Aorta (tissue), 5 donors: ENCODE measurements at places on chromosomes 11 and 22.

DNA sequence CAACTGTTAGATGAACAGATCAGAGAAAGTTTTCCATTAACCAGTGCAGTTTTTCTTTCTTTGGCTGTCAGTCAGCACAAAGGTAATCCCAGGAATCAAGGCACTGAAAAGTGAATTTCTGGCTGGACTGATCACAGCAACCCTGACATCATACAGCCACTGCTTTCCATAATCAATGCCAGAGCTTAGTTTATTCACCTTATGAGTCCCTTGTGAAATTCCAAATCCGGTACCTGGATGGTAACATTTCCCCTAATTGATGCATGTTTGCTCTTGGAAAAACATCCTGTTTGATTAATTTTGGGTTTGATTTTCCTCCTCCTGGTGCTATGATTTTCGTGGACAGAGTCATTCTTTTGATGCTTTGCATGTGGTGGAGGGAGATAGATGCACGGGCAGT is 319.8 kb downstream of the INSC start:
- no peak for DNase-seq

DNA sequence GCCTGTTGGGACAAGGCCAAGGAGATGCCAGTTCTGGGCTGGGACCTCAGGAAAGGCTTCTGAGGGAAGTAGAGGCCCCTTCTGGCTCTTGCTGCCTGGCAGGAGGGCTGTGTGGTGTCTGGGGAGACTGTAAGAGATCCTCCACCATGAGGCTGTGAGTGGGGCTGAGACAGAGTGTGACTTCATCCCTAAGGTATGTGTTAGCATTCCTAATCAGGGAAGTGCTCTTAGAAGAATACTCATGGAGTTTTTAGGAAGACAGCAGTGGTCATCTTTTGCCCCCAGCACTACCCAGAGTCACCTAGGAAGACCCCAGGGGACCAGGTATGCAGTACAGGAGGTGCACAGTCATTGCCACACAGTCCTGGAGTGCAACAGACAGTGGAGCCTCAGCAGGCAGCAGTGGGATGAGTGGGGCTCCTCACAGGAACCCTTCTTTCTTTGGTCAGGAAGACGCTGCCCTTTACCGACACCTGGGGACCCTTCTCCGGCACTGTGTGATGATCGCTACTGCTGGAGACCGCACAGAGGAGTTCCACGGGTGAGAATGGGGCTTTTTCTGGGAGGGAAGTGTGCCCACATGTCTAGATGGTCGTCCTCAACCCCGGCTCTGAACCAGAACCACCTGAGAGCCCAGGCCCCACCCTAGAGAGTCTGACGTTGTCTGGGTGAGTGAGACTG is 2.8 kb downstream of the RIC8A start:
- DNase-seq, result no peak

DNA sequence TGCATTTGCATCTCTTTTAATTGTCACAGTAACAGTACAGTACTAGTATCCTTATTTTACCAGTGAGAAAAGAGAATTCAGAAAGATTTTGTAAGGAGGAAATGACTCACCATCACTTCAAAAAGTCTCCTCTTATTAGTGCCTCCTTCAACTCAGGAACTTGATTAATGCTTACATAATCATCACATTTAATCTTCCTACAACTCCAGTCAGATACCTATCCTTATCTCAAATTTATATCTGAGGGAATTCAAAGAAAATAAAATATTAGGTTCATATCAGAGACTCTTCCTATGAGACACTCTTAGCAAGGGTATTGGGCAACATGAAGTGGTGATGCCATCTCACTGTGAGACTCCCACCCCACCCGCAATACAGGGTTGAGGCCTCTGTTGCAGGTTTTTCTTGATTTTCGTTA is 26.1 kb upstream of the CTSC start:
- DNase-seq, result no peak

DNA sequence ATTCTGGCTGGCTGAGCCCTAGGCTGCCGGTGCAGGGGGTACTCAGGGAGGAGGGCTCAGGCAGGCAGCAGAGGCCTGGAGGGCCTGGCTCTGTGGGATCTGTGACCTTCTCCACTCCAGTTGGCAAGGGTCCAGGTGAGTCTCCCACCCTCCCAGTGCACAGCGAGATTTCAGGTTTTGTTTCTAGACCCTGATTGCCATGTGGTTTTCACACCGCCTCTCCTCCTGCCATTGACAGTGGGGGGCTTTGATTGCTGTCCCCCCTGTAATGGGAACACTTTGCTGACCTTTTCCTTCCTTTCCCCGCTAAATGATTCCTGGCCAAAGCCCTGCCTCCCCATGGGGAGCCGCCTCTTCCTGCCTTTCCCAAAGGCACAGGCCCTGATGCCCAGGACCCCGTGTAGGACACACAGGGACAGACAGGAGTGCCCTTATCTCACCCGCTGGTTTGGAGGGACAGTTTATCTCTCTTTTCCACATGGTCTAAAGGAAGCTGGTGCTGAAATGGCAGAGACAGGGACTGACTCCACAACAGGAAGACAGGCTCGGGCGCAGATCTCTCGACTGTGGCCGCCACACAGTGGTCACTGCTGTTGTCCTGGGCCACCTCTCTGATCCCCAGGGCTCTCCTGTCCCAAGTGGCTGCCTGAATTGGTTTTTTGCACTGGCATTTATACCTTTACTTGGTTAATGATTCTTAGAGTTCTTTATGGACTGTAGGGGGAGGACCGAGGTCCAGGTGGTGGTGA is 43.4 kb downstream of the BCR start:
- DNase-seq, result peak; percentile 39

GRCh38 chr11:75577207-75577606 is 15.2 kb downstream of the SERPINH1 start:
- peak; percentile 89 for DNase-seq

DNA sequence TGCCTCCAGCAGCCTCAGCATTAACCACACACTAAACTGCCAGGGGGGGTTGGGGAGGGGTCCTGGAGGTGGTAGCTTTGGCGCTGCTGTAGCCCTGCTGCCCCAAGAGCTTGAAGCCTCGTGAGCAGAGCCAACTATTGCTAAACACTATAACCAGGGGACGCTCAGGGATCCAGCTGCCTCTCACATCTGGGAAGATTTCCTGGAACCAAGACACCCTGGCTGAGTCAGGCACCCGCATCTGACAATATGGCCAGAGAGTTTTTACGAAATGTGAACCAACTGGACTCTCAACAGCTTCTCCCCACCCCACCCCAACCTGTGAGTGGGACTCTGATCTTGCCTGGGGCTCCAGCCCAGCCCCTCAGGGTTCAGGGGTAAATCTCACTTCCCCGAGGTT is 14.3 kb downstream of the C1QTNF6 start:
- no peak for DNase-seq

GRCh38 chr11:48055292-48056132 is 75.2 kb downstream of the PTPRJ start:
- no peak for DNase-seq

DNA sequence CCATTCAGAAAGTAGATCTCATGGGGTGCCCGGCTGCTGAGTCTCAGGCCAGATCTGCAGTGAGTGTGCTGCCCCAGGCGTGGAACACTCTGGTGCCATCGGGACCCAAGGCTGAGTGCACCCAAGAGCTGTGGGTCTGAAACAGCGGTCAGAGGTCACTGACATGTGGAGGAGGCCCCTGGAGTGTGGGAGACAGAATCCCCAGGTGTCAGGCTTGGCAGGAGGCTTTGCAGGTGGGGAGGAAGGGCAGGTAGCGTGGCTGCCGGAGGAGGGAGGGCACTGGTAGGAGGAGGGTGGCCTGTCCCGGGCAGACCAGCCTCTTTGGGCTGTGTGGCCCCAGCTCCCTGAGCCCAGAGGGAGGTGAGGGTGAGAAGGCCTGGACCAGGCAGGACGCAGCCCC is 31.7 kb upstream of the KRTAP5-6 start:
- peak; percentile 20 for DNase-seq

- no peak for DNase-seq
These were observed 155.5 kb downstream of the SPON1 start for GRCh38 chr11:14118072-14118471.

GRCh38 chr22:35995772-35996171 is 32.9 kb downstream of the RBFOX2 start:
- peak; percentile 79 for DNase-seq

- DNase-seq, result no peak
These were observed 174.2 kb upstream of the MPPED2 start for GRCh38 chr11:30760345-30760744.

DNA sequence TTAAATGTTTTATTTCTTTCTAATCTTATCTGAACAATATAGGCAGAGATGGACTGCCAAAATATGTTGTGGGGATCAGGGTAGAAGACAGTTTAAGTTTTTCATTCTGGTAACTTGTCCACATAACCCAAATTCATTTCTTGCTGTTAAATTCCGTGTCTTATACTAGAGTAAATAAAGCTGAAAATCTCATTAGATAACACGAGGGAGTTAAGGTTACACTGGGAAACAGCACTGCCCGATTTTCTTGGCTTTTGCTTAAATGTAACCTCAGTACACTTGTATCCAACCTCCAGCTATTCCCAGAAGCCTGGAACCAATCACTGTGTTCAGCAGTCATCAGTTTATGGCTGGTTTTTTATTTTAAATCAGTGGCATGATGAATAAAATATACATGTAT is 48.2 kb downstream of the MICAL3 start:
- no peak for DNase-seq

- DNase-seq, result no peak
These were observed 99.3 kb downstream of the CEP164 start for GRCh38 chr11:117426941-117427340.

GRCh38 chr11:28366549-28367346 is 258.6 kb downstream of the METTL15 start:
- no peak for DNase-seq

DNA sequence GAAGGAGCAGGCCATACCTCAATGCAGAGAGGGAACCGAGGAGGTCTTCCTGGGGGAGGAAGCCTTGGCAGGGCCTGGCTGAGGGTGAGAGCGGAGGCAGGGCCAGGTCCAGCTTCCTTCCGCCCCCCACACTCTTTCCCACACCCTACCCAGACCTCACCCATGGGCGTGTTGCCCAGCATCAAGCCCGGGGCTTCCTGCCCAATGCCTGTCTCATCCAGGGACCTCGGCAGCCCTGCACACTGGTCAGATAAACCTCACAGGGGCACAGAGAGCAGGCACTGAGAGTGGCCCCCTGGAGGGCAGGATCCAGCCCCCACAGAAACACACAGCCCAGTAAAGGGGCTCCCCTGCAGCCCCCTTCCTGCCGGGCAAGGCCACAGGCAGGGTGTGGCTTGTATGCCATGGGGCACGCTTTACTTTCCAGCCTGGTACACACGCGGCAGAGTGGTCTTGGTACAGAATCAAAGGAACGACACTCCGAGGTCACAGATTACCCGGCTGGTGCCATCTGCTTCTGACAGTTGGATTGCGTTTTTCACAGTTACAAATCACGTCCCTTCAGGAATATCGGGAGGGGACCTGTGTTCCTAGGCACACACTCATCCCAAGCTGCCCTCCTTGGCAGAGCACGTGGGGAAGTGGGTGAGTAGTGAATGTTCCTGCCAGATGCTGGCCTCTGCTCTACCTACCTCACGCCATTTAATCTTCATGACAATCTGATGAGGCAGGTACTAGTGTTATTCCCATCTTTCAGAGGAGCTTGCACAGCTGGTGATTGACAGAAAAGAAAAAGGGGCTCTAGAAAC is 20.0 kb upstream of the CD5 start:
- no peak for DNase-seq

DNA sequence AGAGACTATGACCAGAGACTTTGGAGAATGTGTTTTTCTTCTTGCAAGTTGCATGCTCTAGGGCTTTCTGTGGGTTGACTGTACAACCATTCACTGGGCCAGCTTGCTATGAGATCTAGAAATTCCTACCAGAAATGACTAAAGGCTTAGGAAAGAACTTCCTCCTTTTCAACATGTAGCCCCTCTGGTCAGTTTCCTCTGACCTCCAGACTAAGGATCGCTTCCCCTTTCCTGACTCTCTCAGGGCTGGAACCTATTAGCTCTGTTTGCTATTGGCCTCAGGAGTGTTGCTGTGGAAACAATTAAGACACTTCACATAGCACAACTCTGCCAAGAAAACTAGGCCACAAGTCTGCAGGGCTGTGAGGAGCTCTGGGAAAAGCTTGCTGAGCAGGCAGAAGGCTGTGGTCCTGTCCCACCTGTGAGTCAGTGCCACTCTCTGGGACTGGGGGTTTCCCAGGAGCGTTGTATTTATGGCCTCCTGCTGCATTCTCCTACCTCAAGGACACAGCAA is 10.7 kb downstream of the CRY2 start:
- no peak for DNase-seq

DNA sequence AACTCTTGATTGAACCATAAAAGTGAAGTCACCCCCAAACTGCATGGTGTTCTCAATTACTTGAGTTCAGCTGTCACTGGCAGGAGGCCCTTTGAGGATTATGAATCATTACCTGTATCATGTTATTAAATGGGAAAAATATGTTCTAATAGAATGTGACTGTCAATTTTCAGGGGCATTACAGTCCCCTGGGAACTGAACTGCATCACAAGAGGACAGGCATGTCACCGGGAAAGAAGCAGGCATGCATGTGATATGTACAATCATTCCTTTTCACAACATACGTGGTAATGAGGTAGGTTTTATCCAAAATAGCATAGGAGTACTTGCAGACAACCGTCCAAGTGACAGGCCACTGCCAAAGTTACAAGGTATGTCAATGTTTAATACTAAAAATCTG is 165.8 kb downstream of the MAML2 start:
- no peak for DNase-seq

DNA sequence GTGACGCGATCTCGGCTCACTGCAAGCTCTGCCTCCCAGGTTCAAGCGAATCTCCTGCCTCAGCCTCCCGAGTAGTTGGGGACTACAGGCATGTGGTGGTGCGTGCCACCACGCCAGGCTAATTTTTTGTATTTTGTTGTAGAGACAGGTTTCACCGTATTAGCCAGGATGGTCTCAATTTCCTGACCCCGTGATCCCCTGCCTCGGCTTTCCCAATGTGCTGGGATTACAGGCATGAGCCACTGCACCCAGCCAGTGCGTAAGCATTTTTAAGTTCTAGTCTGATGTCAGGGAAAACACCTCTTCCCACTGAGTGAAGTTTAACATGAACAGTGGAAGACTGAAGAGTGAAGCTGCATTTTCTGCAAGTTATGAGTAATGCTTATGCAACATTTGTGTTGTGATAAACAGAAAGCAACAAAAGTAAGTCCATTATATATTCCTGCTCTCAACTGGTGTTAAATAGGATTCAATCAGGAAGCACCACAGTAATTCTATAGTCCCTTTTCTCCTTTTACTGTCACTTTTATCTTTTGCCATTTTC is 1219.8 kb upstream of the RAG2 start:
- DNase-seq, result no peak

DNA sequence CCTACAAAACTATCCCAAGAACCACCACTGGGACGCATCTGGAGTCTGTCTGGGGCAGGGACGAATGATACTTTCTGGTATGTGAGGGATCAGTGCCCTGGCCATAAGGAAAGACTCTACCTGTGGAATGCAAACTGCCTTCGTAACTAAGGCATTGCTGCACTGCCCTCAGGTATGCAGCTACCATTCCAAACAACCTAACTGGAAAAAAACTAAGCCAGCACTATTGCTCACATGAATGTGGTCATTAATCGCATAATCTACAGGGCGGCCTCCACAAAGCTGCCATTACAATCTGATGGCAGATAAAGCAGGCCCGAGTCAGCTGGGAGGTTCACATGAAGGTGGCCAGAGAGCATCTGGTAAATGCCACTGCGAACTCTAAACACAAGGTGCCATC is 3.9 kb downstream of the PACSIN2 start:
- peak; percentile 1 for DNase-seq

GRCh38 chr11:123924027-123924426 is 15.4 kb upstream of the OR4D5 start:
- no peak for DNase-seq

GRCh38 chr22:35313311-35314121 is 13.8 kb downstream of the TOM1 start:
- DNase-seq, result peak; percentile 71

- peak; percentile 22 for DNase-seq
These were observed 31.2 kb upstream of the P2RY2 start for GRCh38 chr11:73186886-73187285.

GRCh38 chr22:41474872-41475451 is 6.0 kb downstream of the ACO2 start:
- no peak for DNase-seq
